Effector memory CD4-positive, alpha-beta T cell (primary cell): ENCODE measurements at places on chromosomes 5 and 9.

DNA sequence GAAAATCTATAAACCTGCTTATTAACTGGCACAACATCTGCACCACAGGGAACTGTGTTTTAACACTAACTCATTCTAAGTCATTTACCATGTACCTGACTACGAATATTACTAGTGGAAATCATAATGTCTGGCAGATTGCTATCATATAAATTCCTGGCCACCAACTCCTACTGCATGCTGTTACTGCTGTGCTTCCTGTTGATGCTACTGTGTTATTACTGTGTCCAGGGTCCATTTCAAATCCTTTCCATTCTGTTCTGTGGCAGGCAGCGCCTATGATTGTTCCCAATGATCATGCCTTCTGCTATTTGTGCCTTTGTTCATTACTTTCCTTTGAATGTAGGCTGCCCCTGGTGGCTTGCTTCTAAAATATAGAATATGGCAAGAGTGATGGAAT, 4.7 kb upstream of the ZNF131 start:
- no peak for DNase-seq

- DNase-seq = no peak
These were observed 290.4 kb downstream of the TMEM167A start for GRCh38 chr5:82786748-82787147.

DNA sequence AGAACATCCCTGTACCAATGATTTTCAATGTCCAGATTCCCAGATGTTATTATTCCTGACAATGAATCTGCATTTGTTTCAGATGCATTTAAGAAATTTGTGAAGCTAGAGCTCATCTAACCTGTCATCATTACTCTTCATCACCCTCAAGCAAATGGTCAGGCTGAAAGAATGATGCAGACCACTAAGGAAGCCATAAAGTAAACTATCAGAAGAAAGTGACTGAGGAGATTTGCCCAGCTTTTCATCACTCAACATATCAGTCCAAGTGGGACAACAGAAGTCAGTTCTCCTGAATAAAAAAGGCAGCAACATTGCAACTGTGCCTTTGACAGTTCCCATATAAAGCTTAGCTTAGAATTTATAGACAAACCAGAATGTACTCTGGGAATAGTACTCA, 419.9 kb downstream of the PDE4D start:
- DNase-seq = no peak

DNA sequence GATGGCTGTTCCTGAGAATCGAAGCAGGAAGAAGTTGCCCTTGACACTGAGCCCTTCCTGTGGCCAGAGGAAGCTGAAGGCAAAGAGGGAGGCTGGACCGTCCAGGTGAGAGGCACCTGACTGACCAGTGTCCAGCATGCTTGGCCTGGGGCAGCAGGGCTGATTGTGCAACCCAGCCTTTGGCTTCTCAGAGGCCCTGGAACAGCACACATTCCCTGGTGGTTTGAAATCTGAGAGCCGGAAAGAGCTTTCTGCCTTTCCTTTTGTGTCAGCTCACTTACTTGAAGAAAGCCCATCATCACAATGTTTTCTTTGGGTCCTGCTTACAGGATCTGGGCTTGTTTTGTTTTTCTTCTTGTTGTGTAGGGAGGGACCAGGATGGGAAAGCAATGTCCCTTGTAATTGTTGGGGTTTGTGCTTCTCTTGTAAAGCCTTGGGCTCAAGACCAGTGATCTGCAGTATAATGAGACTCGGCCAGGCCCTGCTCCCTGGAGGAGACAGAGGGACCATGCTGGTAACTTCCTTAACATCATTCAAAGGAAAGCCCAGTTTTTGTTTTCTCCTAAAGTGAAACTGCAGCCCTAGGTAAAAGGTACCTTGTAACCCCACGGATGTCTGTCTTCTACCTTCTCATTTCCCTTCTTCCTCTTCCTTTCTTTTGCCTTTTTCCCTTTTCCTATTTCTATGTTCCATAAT, 213.7 kb downstream of the NXNL2 start:
- no peak for DNase-seq

GRCh38 chr5:140054086-140054689, 11.1 kb upstream of the NRG2 start:
- DNase-seq = no peak

GRCh38 chr9:127835991-127836516, 18.4 kb downstream of the ENG start:
- no peak for DNase-seq

DNA sequence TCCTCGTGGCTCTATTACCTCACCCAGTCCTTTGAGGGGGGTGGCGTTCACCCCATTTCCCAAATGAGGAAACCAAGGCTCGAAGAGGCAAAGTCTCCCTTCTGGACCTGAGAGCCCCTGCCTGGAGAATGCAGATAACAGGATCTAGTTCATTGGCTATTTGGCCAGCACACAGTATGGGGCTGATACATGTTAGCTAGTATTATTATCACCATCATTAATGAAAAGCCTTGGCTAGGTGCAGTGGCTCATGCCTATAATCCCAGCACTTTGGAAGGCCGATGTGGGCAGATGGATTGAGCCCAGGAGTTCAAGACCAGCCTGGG, 4.3 kb downstream of the SH3GLB2 start:
- DNase-seq = no peak

DNA sequence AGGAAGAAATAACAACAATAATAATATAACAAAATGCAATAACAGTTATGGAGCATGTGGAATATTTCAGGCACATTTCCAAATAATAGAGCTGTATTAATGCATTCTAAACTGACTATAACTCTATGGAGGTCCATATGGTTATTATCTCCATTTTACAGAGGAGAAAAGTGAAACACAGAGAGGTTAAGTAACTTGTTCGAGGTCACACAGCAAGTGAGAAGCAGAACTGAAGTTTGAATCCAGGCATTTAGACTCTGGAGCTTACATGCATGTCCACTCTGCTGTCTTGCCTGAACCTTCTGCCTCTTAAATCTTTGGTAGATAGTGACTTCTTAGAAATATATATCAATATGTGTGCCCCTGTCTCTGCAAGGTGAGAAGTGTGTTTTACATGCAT, 350.8 kb downstream of the GADD45G start:
- DNase-seq = no peak

- DNase-seq = no peak
These were observed 65.9 kb upstream of the GNAQ start for GRCh38 chr9:78097541-78097940.

DNA sequence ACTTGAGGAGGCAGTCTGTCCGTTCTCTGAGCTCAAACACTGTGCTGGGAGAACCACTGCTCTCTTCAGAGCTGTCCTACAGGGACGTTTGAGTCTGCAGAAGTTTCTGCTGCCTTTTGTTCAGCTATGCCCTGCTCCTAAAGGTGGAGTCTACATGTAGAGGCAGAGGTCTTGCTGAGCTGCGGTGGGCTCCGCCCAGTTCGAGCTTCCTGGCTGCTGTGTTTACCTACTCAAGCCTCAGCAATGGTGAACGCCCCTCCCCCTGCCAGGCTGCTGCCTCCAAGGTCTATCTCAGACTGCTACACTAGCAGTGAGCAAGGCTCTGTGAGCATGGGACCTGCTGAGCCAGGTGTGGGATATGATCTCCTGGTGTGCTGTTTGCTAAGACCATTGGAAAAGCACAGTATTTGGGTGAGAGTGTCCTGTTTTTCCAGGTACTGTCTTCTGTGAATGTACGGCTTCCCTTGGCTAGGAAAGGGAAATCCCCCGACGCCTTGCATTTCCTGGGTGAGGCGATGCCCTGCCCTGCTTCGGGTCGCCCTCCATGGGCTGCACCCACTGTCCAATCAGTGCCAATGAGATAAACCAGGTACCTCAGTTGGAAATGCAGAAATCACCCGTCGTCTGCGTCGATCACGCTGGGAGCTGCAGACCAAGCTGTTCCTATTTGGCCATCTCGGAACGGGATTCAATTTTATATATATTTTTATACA, 58.5 kb downstream of the CNTRL start:
- peak; percentile 39 for DNase-seq

DNA sequence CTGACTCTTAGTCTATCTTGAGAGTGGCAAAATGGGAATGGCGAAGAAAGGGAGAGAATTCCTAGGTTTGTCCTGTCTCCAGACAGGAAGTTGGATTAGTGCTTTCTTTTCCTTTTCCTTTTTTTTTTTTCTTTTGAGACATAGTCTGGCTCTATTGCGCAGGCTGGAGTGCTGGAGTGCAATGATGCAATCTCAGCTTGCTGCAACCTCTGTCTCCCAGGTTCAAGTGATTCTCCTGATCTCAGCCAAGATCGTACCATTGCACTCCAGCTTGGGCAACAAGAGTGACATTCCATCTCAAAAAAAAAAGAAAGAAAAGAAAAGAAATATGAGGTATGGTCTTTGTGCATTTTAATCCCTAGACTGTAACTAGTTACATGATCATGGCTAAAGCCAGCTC, 12.6 kb upstream of the KIF27 start:
- DNase-seq = no peak

DNA sequence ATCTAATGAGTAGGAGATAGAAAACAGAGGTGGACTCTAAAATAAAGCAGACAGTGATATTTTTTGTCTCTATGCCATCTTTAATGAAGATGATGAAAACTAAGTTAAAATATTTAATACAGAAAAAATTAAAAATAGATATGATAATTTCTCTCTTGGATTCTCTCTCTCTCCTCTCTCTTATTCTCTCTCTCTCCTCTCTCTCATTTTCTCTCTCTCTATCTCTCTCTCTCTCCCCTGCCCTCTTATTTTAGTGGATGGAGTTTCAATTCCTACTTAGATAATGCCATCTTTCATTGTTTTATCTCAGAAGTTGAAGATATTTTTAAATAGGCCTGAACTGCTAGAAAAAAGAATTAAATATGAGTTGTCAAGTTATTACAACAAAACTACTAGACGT, 38.2 kb downstream of the ESM1 start:
- DNase-seq = no peak

DNA sequence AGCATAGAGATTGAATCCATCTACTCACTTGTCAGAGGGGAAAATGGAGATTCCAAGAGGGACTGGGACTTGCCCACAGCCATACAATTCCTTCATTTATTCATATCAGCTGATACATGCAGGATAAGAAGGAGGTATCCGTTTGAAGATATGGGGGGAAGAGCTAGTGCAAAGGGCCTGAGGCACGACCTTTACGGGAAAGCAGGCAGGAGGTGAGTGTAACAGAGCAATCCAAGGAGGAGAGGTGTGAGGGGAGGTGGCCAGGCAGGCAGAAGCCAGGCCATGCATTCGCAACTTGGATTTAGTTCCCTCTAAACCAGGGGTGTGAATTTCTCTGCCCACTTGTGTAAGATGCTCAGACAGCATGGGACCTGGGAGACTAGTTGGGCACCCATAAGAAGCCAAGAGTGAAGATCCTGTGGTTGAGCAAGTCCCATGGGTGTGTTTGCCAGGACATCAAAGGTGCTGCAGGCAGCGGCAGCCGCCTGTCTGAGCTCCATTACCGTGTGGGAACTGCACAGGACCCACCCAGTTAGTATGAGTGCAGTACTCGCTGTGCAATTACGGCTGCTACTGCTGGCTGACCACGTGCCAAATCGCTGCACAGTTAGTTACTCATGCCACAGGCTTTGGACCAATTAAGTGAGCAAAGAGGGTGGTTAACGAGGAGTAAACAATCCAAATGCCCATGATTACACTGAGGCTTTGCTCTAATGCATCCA, 31.4 kb upstream of the FAT2 start:
- no peak for DNase-seq

- no peak for DNase-seq
These were observed 421 bp downstream of the RUSC2 start for GRCh38 chr9:35490155-35490909.

GRCh38 chr9:124629600-124629999, 122.4 kb upstream of the NR5A1 start:
- no peak for DNase-seq

- no peak for DNase-seq
These were observed 23.6 kb downstream of the ACTL7B start for GRCh38 chr9:108832179-108832500.

GRCh38 chr5:77936365-77936693, 160.2 kb upstream of the TBCA start:
- DNase-seq = no peak

- DNase-seq = no peak
These were observed 16.8 kb downstream of the ACSL6 start for GRCh38 chr5:131994533-131995226.

DNA sequence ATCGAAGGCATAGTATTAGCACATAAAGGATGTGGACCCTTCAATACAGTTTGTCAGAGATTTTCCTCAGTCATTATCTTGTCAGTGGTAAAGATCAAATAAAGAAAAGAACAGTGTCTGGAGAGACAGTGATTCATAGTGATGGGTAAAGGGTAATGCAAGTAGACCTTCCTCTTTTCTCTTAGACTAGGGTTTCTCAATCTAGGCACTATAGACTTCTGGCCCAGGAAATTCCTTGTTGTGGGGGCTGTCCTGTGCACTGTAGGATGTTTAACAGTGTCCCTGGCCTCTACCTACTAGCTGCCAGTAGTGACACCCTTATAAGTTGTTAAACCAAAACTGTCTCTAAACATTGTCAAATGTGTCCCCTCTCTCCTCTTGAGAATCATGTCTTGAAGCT, 6.9 kb downstream of the CAMK4 start:
- DNase-seq = no peak

- DNase-seq = no peak
These were observed 1709.6 kb upstream of the WWC1 start for GRCh38 chr5:166581826-166582225.

GRCh38 chr5:141326088-141326854, 4.0 kb upstream of the PCDHGA1 start:
- peak; percentile 51 for DNase-seq

GRCh38 chr9:109101202-109101595, 18.5 kb downstream of the TMEM245 start:
- no peak for DNase-seq

DNA sequence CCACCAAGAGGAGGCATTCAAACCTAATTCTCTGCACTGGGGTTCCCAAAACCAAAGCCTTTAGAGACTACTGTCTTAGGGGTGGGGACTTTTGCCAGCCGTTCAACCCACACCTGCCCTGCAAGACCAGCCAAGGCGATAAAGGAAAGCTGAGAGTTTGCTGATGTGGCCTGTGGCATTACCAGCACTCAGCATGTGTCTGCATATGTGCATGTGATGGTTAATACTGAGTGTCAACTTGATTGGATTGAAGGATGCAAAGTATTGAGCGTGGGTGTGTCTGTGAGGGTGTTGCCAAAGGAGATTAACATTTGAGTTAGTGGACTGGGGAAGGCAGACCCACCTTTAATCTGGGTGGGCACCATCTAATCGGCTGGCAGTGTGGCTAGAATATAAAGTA, 474.2 kb downstream of the MED10 start:
- DNase-seq = no peak

DNA sequence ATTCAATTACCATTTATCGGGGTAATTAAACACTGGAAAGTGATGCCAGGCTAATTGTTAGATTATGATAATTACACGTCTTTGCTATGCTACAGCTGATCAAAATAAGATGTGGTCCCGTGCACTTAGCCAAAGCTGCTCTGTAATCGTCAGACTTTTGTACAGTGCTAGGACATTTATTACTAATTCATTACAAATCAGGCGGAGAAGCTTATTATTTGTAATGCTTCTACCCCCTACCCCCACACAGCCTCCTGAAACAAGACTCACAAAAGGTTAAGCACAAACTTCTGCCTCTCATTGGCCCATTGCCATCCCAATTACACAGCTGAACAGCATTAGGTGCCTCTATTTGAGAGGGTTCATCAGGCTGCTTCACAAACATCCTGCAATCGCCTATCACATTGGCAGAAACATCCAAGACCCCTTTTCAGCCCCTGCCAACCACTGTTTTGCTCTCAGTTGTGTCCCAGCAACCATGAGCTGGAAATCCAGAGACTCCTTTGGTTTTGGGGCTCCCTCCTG, 232.7 kb downstream of the EFNA5 start:
- DNase-seq = no peak

GRCh38 chr5:73996151-73996755, 370.3 kb downstream of the ARHGEF28 start:
- DNase-seq = no peak

GRCh38 chr9:137982200-137982599, 104.6 kb downstream of the CACNA1B start:
- DNase-seq = no peak
